Suprapubic skin (tissue), 4 donors: ENCODE measurements at places on chromosomes 6 and 20. TPM values are rescaled to one million over a fixed set of nuclear protein-coding genes. Genes with fewer than 3 reads are reported as not detected.
A peak's percentile ranks its signal among the peaks of the same experiment; 100 is the strongest.

The SYNE1 gene
- total RNA-seq, result 184 TPM

The MACROD2 gene
- 12.6 TPM for total RNA-seq

- peaks cover 2% of the 10 kb centered on the region for H3K27me3 ChIP-seq
- no peak overlapping the region for H3K27ac ChIP-seq
- no peaks in the 10 kb centered on the region for H3K4me1 ChIP-seq
- DNase-seq, result no peak
Measured at GRCh38 chr6:165718491-165718891, 55.5 kb upstream of the PDE10A start.

The SIRPB1 gene
- 1.0 TPM for total RNA-seq

DNA sequence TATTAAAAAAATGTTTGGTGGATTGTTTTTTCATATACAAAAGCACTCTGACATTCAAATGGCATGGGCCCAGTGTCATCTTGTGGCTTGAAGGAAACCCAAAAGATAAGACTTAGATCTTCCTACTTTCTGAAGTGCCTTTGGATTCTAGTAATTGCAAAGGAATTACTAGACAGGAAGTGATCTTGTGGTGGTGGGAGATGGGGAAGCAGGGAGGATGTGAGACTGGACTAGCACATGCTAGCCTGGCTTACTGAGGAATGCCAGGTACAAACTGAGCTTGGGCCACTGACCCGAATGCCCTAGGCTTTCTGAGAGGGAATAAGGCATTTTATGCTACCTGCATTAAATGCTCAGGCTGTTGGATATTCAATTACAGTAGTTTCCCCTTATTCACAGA lies 59.0 kb downstream of the AFG1L start:
- no peak for DNase-seq
- H3K36me3 ChIP-seq, result no peaks in the 10 kb centered on the region
- H3K4me1 ChIP-seq, result no peaks in the 10 kb centered on the region
- no peak overlapping the region for H3K27ac ChIP-seq

The ALDH8A1 gene
- not detected for total RNA-seq

The HDGFL1 gene
- total RNA-seq, result not detected

GRCh38 chr20:32494483-32495216 lies 90.5 kb downstream of the NOL4L start:
- H3K27me3 ChIP-seq, result no peaks in the 10 kb centered on the region
- peak; percentile 28 for DNase-seq
- H3K27ac ChIP-seq, result no peak overlapping the region
- no peaks in the 10 kb centered on the region for H3K36me3 ChIP-seq
- no peak overlapping the region for H3K4me3 ChIP-seq

GRCh38 chr20:35012227-35013069 lies 56.8 kb downstream of the MYH7B start:
- no peaks in the 10 kb centered on the region for H3K27me3 ChIP-seq
- H3K4me1 ChIP-seq, result peaks cover 12% of the 10 kb centered on the region
- H3K4me3 ChIP-seq, result no peak overlapping the region
- no peak for DNase-seq
- H3K27ac ChIP-seq, result no peak overlapping the region
